ENCODE measurements at places on chromosomes 6 and 20.

GRCh38 chr6:109139109-109139508 is 43.8 kb downstream of the CEP57L1 start:
- DNase-seq: no peak

GRCh38 chr6:159461998-159462397 is 231.0 kb downstream of the SOD2 start:
- no peak for DNase-seq

- DNase-seq: no peak
These were observed 10.5 kb downstream of the OTOR start for GRCh38 chr20:16758454-16759180.

GRCh38 chr20:59137532-59137931 is 26.1 kb upstream of the ZNF831 start:
- no peak for DNase-seq

- DNase-seq: no peak
These were observed 12.5 kb downstream of the ETV7 start for GRCh38 chr6:36374972-36375371.

DNA sequence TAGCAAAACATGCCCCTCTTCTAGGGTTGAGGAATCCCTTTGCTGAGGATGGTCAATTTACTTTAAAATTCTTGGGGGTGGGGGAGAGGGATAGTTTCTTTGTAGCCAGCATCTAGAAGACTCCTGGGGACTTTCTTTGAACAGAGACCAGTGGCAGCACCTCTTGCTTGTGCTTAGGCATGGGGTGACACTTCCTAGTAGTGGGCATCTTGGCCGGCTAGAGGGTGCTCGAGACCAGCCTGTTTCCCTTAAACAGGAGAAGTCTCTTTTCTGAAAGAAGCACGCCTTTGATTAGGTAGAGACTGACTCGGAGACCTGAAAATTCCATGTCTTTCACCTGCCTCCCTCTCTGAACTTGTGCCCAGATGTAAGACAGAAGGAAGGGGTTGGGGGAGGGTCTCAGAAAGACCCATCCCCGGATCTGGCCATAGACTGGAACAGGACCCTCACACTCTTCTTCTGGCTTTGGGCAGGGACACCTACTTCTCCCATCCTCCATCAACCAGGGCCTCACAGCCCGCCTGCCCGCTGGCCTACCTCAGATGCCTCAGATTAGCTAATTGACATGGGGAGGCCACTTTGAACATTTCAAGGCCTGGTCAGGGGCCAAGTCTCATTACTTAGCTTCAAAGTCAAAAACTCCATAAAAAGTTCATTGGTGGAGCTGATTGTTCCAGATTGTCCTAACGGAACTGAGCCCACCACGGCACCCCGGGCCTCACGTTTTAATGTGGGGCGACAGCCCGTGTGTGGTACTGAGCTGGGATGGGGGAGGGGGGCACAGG is 172.2 kb downstream of the CDC5L start:
- DNase-seq: no peak

All from urothelium cell line (cell line).